ENCODE measurements at places on chromosomes 1 and 21.

- no peak for DNase-seq
- no peak overlapping the region for H3K4me3 ChIP-seq
- H3K27me3 ChIP-seq, result no peaks in the 10 kb centered on the region
- peak overlapping the region; percentile 42 for H3K27ac ChIP-seq
- peaks cover 69% of the 10 kb centered on the region for H3K4me1 ChIP-seq
- no peaks in the 10 kb centered on the region for H3K36me3 ChIP-seq
Observed at GRCh38 chr1:150609732-150610131, 19.7 kb downstream of the ENSA start.

DNA sequence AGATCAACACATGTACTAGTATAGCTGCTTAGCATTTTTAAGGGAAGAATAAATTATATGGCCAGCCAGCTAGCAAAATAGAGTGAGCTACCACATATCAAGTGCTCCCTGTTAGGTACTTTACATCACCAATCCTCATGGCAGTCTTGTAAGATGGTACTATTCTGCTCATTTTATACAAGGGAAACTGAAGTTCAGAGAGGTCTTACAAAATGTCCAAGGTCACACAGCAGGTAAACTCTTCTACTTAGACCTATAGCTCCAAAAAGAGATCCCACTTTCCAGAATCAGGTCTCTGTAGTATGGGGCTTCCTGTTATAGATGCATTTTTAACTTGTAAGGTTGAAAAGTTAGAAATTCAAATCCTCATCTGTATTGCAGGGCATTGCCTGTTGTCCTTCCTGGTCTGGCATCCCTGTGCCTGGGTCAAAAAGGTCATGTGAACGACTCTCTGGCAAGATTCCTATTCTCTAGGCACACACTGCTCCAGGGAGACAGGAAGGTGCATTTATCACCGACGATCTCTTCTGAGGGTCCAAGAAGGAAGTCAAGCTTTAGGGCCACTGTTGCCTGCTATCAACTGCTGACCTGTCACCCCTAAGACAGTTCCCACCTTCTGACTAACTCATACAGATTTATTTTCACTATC lies 41.1 kb downstream of the TRIT1 start:
- no peak overlapping the region for H3K4me3 ChIP-seq
- peaks cover 24% of the 10 kb centered on the region for H3K4me1 ChIP-seq
- DNase-seq, result no peak
- H3K27ac ChIP-seq, result no peak overlapping the region
- H3K36me3 ChIP-seq, result peaks cover 40% of the 10 kb centered on the region

DNA sequence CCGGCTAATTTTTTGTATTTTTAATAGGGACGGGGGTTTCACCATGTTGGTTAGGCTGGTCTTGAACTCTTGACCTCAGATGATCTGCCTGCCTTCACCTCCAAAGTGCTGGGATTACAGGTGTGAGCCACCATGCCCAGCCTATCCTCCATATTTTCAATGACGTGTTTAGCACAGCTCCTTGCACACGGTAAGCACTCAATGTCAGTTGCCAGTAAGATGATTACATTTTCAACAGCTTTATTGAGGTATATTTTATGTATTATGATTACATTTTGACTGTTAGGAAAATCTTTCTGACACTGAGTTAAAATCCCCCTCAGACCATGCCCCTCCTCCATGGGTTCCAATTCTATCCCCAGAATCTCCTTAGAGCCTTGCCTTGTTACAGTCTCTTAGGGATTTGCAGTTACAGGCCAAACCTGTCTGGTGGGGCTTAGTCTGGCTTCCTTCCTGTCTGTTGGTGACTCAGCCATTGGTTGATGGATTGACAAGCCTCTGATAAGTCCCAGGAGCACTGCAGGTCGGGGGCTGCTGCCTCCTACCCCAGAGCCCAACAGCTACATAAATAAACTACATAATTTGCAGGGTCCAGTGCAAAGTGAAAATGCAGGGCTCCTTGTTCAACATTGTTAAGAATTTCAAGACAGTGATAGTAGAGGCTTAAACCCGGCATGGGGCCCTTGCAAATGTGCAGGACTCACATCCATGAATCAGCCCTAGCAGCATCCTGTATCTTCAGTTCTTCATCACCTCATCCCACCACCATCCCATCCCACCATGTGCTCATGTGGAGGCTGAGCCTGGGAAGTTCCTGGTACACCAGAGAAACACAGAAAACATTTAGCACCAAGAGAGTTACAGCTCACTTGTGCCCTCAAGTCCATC lies 23.4 kb downstream of the COA7 start:
- H3K27me3 ChIP-seq, result no peaks in the 10 kb centered on the region
- peaks cover 21% of the 10 kb centered on the region for H3K4me1 ChIP-seq
- no peak overlapping the region for H3K4me3 ChIP-seq
- DNase-seq, result no peak

- H3K27ac ChIP-seq, result peak overlapping the region; percentile 63
- no peaks in the 10 kb centered on the region for H3K27me3 ChIP-seq
- peak overlapping the region; percentile 24 for H3K4me3 ChIP-seq
Observed at GRCh38 chr1:12478612-12478985, 139.4 kb downstream of the DHRS3 start.

- H3K4me3 ChIP-seq, result no peak overlapping the region
- DNase-seq, result no peak
- no peak overlapping the region for H3K27ac ChIP-seq
Observed at GRCh38 chr1:109840011-109840629, 70.5 kb upstream of the CSF1 start.

DNA sequence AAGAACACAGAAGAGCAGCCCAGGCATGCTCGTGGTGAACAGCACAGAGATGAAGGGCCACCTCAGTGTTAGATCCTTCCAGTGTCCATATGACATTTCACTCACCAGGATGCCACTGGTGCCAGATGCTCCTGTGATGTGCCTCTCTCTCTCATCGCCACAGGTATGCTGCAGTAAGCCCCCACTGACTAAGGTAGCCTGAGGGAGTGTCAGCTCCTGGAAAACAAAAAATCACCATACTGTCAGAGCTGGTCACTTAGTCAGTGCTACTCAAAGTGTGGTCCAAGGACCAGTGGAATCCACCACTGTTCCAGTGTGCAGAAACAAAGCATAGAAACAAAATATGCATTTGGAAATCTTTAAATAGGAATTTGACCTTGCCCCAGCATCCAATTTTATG lies 27.1 kb upstream of the BCL9 start:
- no peak overlapping the region for H3K27ac ChIP-seq
- H3K4me1 ChIP-seq, result peaks cover 16% of the 10 kb centered on the region
- H3K36me3 ChIP-seq, result no peaks in the 10 kb centered on the region
- H3K27me3 ChIP-seq, result peaks cover 4% of the 10 kb centered on the region
- no peak for DNase-seq
- H3K4me3 ChIP-seq, result no peak overlapping the region

GRCh38 chr1:20685741-20686140 lies 24.6 kb upstream of the DDOST start:
- H3K4me3 ChIP-seq, result no peak overlapping the region
- peaks cover 57% of the 10 kb centered on the region for H3K27me3 ChIP-seq
- H3K4me1 ChIP-seq, result peaks cover 41% of the 10 kb centered on the region
- no peaks in the 10 kb centered on the region for H3K36me3 ChIP-seq
- no peak for DNase-seq

GRCh38 chr1:29774355-29774754 lies 538.0 kb downstream of the PTPRU start:
- H3K4me1 ChIP-seq, result no peaks in the 10 kb centered on the region
- no peak for DNase-seq
- H3K36me3 ChIP-seq, result no peaks in the 10 kb centered on the region
- H3K27ac ChIP-seq, result no peak overlapping the region
- no peaks in the 10 kb centered on the region for H3K27me3 ChIP-seq

GRCh38 chr21:20997636-20998455 lies at the start of gene NCAM2:
Gene NCAM2 (plus strand): TSS chr21:20998409.
- no peaks in the 10 kb centered on the region for H3K36me3 ChIP-seq
- DNase-seq, result peak; percentile 9
- H3K4me1 ChIP-seq, result no peaks in the 10 kb centered on the region
- no peaks in the 10 kb centered on the region for H3K27me3 ChIP-seq
- no peak within 1 kb of the TSS for H3K27ac ChIP-seq

GRCh38 chr1:15218287-15219279 lies 28.4 kb upstream of the FHAD1 start:
- H3K27ac ChIP-seq, result no peak overlapping the region
- H3K36me3 ChIP-seq, result peaks cover 12% of the 10 kb centered on the region
- DNase-seq, result no peak
- no peaks in the 10 kb centered on the region for H3K27me3 ChIP-seq
- peaks cover 16% of the 10 kb centered on the region for H3K4me1 ChIP-seq

- H3K4me1 ChIP-seq, result peaks cover 39% of the 10 kb centered on the region
- DNase-seq, result no peak
- peak overlapping the region; percentile 63 for H3K27ac ChIP-seq
Observed at GRCh38 chr1:1058921-1059493, 15.1 kb downstream of the RNF223 start.

DNA sequence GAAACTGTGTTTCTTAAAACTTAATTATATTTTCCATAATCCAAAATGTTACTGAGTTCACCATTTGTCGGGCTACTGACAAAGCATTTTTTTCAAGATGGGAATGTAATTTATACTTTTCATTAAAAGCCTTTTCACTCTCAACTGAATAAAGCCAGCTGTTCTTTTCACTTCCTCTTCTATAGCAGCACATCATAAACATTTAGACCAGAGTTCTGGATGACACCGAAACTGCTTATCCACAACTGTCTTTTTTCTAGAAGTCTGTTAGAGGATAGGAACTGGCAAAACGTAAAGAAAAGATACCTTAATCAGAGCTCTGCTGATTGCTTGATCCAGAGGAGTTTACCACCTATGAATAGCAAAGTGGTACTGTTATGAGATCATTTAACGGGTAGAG lies 594.7 kb downstream of the ADGRL2 start:
- no peak for DNase-seq
- H3K27me3 ChIP-seq, result no peaks in the 10 kb centered on the region
- H3K36me3 ChIP-seq, result no peaks in the 10 kb centered on the region
- H3K27ac ChIP-seq, result no peak overlapping the region
- H3K4me1 ChIP-seq, result no peaks in the 10 kb centered on the region

- DNase-seq, result no peak
- no peaks in the 10 kb centered on the region for H3K36me3 ChIP-seq
- H3K4me3 ChIP-seq, result no peak overlapping the region
Observed at GRCh38 chr1:202621446-202621845, 88.8 kb downstream of the SYT2 start.

DNA sequence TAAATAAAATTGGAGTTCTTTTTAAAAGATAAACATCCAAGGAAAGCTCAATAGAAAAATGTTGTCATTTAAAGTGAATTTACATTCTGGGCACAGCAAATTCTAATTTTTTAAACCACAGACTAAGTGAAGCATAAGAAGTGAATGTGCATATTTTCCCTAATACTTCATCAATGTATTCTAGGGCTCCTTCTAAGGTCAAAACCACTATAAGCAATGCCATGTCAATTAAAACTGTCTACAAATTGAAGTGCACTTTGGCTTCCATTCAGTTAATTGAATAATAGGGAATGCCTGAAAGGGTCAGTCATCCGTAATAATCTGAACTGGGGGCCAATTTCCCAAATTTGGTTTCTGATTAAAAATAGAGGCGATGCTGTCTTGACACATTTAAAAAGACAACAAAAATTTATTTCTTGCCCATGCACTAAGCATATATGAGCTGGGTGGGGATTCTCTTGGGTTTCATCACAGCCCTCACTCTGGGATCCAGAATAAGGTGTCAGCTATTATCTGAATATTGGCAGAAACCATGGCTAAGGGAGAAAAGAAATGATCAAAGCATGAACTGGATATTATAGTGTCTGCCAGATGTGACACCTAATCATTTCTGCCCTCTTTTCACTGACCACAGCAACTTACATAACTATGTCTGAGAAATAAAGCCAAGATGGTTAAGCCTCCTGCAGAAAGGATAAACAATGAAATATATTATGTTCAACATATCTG lies 660.6 kb upstream of the B3GALT2 start:
- DNase-seq, result no peak
- no peaks in the 10 kb centered on the region for H3K27me3 ChIP-seq
- no peaks in the 10 kb centered on the region for H3K4me1 ChIP-seq
- no peak overlapping the region for H3K27ac ChIP-seq
- H3K36me3 ChIP-seq, result no peaks in the 10 kb centered on the region

- peaks cover under 1% of the 10 kb centered on the region for H3K36me3 ChIP-seq
- H3K4me3 ChIP-seq, result peak overlapping the region; percentile 79
- DNase-seq, result peak; percentile 63
- H3K27me3 ChIP-seq, result no peaks in the 10 kb centered on the region
- H3K4me1 ChIP-seq, result peaks cover 57% of the 10 kb centered on the region
Observed at GRCh38 chr21:44800103-44800502, 1.5 kb downstream of the UBE2G2 start.

- no peaks in the 10 kb centered on the region for H3K36me3 ChIP-seq
- peaks cover 70% of the 10 kb centered on the region for H3K4me1 ChIP-seq
- DNase-seq, result peak; percentile 80
- H3K27me3 ChIP-seq, result no peaks in the 10 kb centered on the region
Observed at GRCh38 chr1:15352128-15352957, 57.3 kb upstream of the EFHD2 start.

DNA sequence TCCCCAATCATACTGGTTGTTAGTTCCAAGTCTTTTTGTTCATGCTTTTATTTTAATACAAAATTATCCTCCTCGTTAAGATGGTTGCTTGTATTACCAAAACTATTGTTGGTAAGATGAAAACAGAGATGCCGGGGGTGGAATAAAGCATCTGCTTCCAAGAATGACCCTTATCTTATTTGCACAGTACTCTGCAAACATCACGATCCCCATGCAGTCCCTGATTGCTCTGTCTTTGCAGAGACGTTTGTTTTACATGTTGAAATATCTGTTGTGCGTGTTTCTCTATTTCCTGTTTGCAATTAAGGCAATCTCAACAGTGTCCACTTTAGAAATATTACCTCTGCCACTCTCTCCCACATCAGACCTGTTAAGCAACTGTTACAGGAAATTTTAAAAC lies 141.3 kb upstream of the NCAM2 start:
- no peak overlapping the region for H3K4me3 ChIP-seq
- H3K27me3 ChIP-seq, result no peaks in the 10 kb centered on the region
- H3K4me1 ChIP-seq, result no peaks in the 10 kb centered on the region

GRCh38 chr1:60071296-60071695 lies 2.3 kb downstream of the C1orf87 start:
- H3K4me3 ChIP-seq, result no peak overlapping the region
- H3K27ac ChIP-seq, result no peak overlapping the region
- H3K27me3 ChIP-seq, result peaks cover 12% of the 10 kb centered on the region

- H3K27me3 ChIP-seq, result peaks cover 15% of the 10 kb centered on the region
- H3K4me3 ChIP-seq, result no peak overlapping the region
- H3K36me3 ChIP-seq, result no peaks in the 10 kb centered on the region
- H3K4me1 ChIP-seq, result peaks cover 31% of the 10 kb centered on the region
- H3K27ac ChIP-seq, result no peak overlapping the region
- no peak for DNase-seq
Observed at GRCh38 chr1:23911921-23912320, 1.2 kb downstream of the CNR2 start.

- no peaks in the 10 kb centered on the region for H3K27me3 ChIP-seq
- peaks cover 20% of the 10 kb centered on the region for H3K4me1 ChIP-seq
- H3K27ac ChIP-seq, result peak overlapping the region; percentile 11
- H3K36me3 ChIP-seq, result no peaks in the 10 kb centered on the region
- H3K4me3 ChIP-seq, result no peak overlapping the region
- DNase-seq, result peak; percentile 39
Observed at GRCh38 chr1:204348242-204348641, 11.5 kb downstream of the PLEKHA6 start.

GRCh38 chr1:189149547-189150375 lies 1327.9 kb downstream of the BRINP3 start:
- DNase-seq, result peak; percentile 40
- no peak overlapping the region for H3K27ac ChIP-seq
- H3K4me1 ChIP-seq, result no peaks in the 10 kb centered on the region
- peak overlapping the region; percentile 13 for H3K4me3 ChIP-seq
- no peaks in the 10 kb centered on the region for H3K27me3 ChIP-seq

GRCh38 chr1:63127376-63127775 lies 195.0 kb upstream of the FOXD3 start:
- no peaks in the 10 kb centered on the region for H3K36me3 ChIP-seq
- DNase-seq, result no peak
- peaks cover 35% of the 10 kb centered on the region for H3K4me1 ChIP-seq
- H3K4me3 ChIP-seq, result no peak overlapping the region
